Regular cardiac myocyte (primary cell): ENCODE measurements at places on chromosomes 3 and 15. TPM values are rescaled to one million over a fixed set of nuclear protein-coding genes. Genes with fewer than 3 reads are reported as not detected.

Gene GCSAM
- not detected in 2 replicates for total RNA-seq

Gene DUOX2
- under 0.01 TPM in 1 of 2 replicates, not detected in the other for total RNA-seq

Gene C3orf20
- total RNA-seq, result under 0.01 TPM in 1 of 2 replicates, not detected in the other

Gene SNRPA1
- total RNA-seq, result 10.1 and 76.9 TPM in 2 replicates

Gene EOMES
- not detected in 2 replicates for total RNA-seq

Gene CNTN4
- total RNA-seq, result under 0.01 TPM in 1 of 2 replicates, not detected in the other

Gene NDN
- total RNA-seq, result 43.7 and 59.8 TPM in 2 replicates

Gene GAP43
- total RNA-seq, result 0.56 and 1.2 TPM in 2 replicates

Gene GOLGA6L10
- under 0.01 and 0.19 TPM in 2 replicates for total RNA-seq

Gene NANOGP8
- not detected in 2 replicates for total RNA-seq

Gene ATG7
- total RNA-seq, result 96.4 and 121 TPM in 2 replicates

Gene TNIK
- total RNA-seq, result 29.9 and 38.3 TPM in 2 replicates

Gene GUCA1C
- total RNA-seq, result not detected in 2 replicates

Gene ADGRG7
- total RNA-seq, result not detected in 2 replicates

Gene ZPLD1
- total RNA-seq, result 0.19 and 0.56 TPM in 2 replicates

Gene TIPIN
- 13.0 and 20.7 TPM in 2 replicates for total RNA-seq

Gene GOLGA6B
- total RNA-seq, result under 0.01 TPM in 1 of 2 replicates, not detected in the other

Gene BMF
- 0.19 and 2.5 TPM in 2 replicates for total RNA-seq

Gene CCK
- 0.38 and 5.1 TPM in 2 replicates for total RNA-seq

Gene NDUFB5
- 109 and 140 TPM in 2 replicates for total RNA-seq

Gene DCLK3
- total RNA-seq, result under 0.01 and 0.58 TPM in 2 replicates

Gene FOXL2NB
- total RNA-seq, result under 0.01 TPM in 2 replicates

Gene RNU5B-1
- not detected in 2 replicates for total RNA-seq

Gene TUSC7
- total RNA-seq, result not detected in 2 replicates

Gene SLC9C1
- total RNA-seq, result 0.56 and 0.77 TPM in 2 replicates

Gene FAM107A
- total RNA-seq, result not detected in 2 replicates

Gene CASR
- under 0.01 TPM in 1 of 2 replicates, not detected in the other for total RNA-seq

Gene PLA2G4E
- total RNA-seq, result not detected in 2 replicates

Gene REC114
- not detected in 2 replicates for total RNA-seq

Gene LTF
- total RNA-seq, result 0.38 and 2.0 TPM in 2 replicates

Gene GOLGA8J
- total RNA-seq, result 0.28 TPM in 1 of 2 replicates, not detected in the other

Gene FBXO40
- not detected in 2 replicates for total RNA-seq

Gene RAD18
- total RNA-seq, result 7.9 and 13.2 TPM in 2 replicates
